Activated T-cell treated with anti-CD3 and anti-CD28 coated beads, Interleukin-2, amount 50 U/mL, for 24 hours (primary cell): ENCODE measurements at places on chromosomes 11 and 22.

DNA sequence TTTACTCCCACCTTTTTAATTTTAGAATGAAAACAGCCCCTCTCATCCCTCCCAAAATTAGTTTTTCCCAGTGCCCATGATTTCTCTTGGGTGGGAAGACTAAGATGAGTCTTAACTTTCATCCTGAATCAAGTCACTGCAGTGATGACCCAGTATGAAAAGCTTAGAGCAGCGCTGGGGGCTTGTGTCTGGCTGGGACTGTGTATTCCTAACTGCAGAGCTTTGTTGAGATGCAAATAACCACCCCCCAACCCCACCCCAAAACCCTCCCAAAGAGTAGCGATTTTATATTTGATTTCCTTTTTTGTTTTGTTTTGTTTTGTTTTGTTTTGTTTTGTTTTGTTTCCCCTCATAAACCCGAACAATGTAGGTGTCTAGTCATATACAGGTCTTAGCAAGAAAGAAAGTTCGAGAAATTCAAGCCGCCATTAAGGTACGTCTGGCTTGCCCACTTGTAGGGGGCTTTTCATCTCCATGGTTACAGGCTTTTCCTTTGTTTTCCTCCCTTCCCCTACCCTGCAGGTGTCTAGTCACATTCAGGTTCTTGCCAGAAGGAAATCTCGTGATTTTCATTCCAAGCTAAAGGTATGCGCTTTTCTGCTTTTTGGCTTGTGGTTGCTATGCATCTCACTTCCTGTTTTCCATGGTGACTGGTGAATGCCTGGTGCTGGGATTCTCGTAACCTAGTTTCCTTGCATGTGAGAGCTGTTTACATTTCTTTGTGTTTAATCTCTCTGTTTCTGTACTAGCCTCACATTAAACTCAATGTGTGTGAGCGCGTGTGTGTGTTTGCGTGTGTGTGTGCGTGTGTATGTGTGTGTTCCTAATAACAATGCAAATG lies 144.6 kb upstream of the RASSF10 start:
- DNase-seq: no peak

DNA sequence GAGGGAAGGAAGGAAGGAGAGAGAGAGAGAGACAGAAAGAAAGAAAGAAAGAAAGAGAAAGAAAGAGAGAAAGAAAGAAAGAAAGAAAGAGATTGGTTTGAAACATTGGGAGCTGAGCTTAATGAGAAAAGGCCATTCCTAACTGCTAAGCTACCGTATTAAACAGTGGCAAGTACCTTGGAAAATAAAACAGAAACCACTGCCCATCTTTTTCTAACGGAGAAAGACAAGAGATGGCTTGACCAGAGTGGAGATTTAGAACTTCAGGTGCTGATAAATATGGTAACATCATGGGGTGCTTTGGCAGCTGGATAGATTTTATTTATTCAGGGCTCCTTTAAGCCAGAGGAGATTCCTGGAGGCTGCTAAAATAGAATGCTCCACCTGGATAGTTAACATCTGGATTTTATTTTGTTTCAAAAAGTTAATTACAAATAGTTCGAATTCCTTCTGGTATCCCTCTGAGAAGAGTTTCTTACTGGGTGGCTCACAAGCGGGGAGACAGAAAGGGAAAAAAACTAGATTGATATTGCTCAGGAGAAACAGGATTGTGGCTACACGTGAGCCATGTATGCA lies 12.9 kb downstream of the TIMP3 start:
- no peak for DNase-seq

DNA sequence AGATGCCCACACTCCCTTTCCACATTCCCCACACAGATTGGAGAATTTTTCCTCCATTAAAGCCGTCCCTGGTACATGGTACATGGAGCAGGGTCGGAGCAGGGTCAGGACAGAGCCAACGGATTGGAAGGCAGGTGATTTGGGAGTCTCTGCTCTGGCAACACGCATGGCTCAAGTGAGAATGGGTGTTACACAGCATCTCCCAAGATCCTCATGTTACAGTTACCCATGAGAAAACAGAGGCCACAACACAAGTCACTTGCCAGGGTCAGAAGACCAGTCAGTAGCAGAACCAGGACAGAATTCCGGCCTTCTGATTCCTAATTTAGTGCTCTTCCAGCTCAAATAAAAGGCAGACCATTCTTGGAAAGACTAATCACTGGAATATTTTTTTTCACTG lies 7.7 kb upstream of the F2 start:
- DNase-seq: no peak

GRCh38 chr22:24728790-24729637 lies 45.5 kb downstream of the PIWIL3 start:
- no peak for DNase-seq
